ENCODE measurements at places on chromosomes 1 and 21. TPM values are rescaled to one million over a fixed set of nuclear protein-coding genes. Genes with fewer than 3 reads are reported as not detected.
A peak's percentile ranks its signal among the peaks of the same experiment; 100 is the strongest.

Gene STUM
- total RNA-seq = under 0.01 TPM

Gene FLG
- not detected for total RNA-seq

Gene FCGR1A
- not detected for total RNA-seq

Gene OR2G3
- not detected for total RNA-seq

Gene TMEM53
- 6.3 TPM for total RNA-seq

Gene MCOLN2
- 2.5 TPM for total RNA-seq

GRCh38 chr1:90964444-90965035 lies 57.3 kb downstream of the ZNF644 start:
- DNase-seq = no peak

DNA sequence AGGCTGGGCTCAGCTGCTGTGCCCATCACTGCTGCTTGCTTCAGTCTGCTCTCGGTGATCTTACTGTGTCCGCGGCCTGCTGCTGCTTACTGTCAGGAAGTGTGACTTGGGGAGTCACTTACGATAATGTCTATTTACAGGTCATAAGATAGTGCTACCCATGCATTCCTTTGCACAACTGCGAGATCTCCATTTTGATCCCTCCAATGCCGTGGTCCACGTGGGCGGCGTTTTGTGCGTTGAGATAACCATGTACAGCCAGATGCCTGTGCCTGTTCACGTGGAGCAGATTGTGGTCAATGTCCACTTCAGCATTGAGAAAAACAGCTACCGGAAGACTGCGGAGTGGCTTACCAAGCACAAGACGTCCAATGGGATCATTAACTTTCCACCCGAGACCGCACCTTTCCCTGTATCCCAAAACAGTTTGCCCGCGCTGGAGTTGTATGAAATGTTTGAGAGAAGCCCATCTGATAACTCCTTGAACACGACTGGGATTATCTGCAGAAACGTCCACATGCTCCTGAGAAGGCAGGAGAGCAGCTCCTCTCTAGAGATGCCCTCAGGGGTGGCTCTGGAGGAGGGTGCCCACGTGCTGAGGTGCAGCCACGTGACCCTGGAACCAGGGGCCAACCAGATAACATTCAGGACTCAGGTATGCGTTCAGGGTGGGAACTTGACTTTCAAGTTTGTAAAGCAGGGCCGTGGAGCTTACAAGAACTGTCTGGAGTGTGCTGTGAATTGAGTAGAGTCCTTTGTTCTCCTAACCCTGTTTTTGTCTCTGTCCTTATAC lies 24.4 kb upstream of the PWP2 start:
- no peak for DNase-seq

GRCh38 chr1:78570539-78570938 lies 49.7 kb upstream of the IFI44L start:
- no peak for DNase-seq

DNA sequence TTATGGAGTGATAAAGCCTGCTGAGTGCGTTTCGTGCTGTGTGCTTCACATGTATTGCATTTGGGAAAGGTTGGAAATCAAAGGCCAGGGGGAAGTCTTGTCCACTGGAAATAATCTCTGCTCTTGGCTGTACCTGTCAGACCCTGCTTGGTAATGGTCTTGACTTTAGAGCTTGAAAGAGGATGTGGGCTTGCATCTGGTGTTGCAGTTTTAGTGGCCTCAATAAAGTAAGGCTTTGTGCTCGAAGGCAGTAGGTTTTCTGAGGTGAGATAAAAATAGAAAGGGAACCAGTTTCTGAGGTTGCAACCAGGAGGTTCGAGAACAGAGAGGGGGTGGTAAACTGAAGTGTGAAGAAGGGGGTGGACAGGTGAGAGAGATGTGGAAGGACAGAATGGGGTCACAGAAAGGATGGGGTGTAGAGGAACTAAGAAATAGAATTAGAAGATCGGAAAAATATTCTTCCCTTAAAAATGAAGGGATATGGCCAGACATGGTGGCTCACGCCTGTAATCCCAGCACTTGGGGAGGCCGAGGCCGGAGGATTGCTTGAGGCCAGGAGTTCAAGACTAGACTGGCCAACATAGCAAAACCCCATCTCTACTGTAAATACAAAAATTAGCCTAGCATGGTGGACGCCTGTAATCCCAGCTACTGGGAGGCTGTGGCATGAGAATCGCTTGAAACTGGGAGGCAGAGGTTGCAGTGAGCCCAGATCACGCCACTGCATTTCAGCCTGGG lies 1.5 kb downstream of the S100PBP start:
- no peak for DNase-seq

DNA sequence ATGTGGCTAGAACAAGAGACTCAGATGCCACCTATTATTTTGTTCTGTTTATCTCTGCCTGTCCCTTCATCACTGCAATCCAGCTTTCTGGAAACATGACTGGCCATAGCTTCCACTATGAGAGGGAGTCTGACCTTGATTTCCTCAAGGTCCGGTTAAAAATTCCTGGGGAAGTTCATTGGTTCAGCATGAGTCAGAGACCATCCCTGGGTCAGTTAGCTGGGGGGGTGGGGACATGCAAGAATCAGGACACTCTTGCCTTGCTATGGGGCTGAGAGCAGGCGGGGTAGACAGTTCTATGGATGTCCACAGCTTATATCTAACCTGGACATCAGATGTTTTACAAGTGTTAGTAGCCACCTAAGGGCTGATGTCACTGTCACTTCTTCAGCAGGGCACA lies 81.1 kb downstream of the TENT5C start:
- peak; percentile 45 for DNase-seq

- no peak for DNase-seq
Observed at GRCh38 chr21:17352996-17353655, 159.7 kb upstream of the CXADR start.

GRCh38 chr1:67711158-67711854 lies 26.3 kb downstream of the GADD45A start:
- no peak for DNase-seq

- DNase-seq = no peak
Observed at GRCh38 chr21:29501451-29501850, 202.7 kb downstream of the BACH1 start.

DNA sequence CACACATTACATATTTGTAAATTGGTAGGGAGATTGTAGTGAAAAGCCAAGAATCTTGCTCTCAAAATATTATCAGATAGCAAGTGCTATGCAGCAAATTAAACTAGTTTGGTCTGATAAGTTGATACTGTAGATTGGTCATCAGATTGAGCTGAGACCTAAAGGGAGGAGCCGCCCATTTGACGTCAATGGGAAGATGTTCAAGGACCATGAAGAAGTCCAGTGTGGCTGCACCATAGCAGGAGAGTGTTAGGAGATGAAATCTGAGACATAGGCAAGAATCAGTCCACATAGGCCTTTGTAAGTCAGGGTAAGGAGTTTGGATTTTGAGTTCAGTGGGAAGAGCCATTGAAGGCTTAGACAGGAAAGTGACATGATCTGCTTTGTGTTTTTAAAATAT lies 16.3 kb downstream of the ZMPSTE24 start:
- DNase-seq = no peak

- no peak for DNase-seq
Observed at GRCh38 chr1:212158912-212159796, 123.6 kb downstream of the DTL start.

- DNase-seq = no peak
Observed at GRCh38 chr21:34336245-34336644, 27.6 kb upstream of the KCNE2 start.

GRCh38 chr1:119549719-119550132 lies 42.7 kb downstream of the HSD3B1 start:
- peak; percentile 9 for DNase-seq

GRCh38 chr1:52139817-52140540 lies 1.9 kb upstream of the ZFYVE9 start:
- DNase-seq = peak; percentile 65

- DNase-seq = no peak
Observed at GRCh38 chr1:27832762-27833161, 2.2 kb downstream of the PPP1R8 start.

GRCh38 chr1:209545423-209545822 lies 38.1 kb upstream of the CAMK1G start:
- no peak for DNase-seq

- DNase-seq = no peak
Observed at GRCh38 chr1:23695667-23696066, 4.1 kb downstream of the RPL11 start.

- no peak for DNase-seq
Observed at GRCh38 chr1:5903680-5904079, 88.5 kb downstream of the NPHP4 start.

DNA sequence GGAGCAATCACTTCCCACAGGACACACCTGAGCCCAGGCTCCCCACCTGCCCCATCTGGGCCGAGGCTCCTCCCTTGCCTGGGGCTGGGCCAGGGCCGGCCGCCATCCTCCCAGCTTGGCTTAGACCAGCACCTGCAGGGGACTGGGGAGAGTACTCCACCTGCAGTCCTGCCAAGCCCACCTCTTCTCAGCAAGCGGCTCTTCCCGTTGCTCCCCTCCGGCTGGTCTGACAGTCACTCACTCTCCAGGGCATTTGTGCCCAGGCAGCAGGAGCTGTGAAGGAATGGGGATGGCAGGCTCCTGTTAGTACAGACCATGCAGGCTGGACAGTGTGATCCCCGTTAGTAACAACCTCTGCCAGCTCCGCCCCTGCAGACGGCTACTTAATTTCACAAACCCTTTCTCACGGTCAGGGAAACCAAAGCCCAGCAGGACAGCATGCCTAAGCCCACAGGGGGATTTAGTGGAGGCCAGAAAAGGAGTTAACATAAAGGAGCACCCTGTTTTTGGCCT lies at the start of gene FYB2:
Gene FYB2 (minus strand): TSS at position 18 of the 513 bp plus-strand sequence. CDS start 114 bp downstream, outside the sequence.
- DNase-seq = no peak

DNA sequence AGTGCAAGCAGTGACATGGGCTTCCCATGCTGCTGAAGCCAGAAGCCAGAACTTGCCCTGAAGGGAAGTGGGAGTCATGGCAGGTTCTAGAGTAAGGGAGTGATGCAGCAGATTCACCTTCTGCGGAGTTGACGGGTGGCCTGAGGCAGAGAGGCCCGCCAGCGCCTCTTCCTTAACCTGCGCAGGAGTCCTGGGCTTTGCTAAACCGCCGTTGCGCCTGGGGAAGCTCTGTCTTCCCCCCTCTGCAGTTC lies 67.3 kb downstream of the OBSCN start:
- DNase-seq = no peak

- DNase-seq = no peak
Observed at GRCh38 chr21:43602266-43603232, 56.7 kb downstream of the HSF2BP start.

- no peak for DNase-seq
Observed at GRCh38 chr1:33500547-33500946, 28.1 kb downstream of the ZSCAN20 start.

DNA sequence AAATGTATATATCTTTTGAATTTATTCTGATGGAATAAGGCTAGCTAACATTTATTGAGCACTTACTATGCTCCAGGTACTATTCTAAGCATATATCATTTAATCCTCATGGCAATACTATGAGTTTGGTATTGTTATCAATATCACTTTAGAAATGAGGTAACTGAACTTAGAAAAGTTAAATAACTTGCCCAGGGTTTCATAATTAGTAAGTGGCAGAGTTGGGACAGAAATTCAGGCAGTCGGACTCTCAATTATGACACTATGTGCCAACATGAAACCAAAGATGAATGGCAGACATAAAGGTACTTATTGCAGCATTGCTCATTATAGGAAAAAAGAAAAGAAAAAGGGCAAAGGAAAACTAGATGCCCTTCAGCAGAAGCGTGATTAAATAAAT lies 48.2 kb downstream of the RAB3GAP2 start:
- no peak for DNase-seq

GRCh38 chr1:99975529-99975928 lies 5.7 kb downstream of the SLC35A3 start:
- no peak for DNase-seq

GRCh38 chr1:2477791-2478499 lies 1.9 kb downstream of the PLCH2 start:
- no peak for DNase-seq

GRCh38 chr1:210074904-210075303 lies 136.9 kb downstream of the SYT14 start:
- DNase-seq = no peak

DNA sequence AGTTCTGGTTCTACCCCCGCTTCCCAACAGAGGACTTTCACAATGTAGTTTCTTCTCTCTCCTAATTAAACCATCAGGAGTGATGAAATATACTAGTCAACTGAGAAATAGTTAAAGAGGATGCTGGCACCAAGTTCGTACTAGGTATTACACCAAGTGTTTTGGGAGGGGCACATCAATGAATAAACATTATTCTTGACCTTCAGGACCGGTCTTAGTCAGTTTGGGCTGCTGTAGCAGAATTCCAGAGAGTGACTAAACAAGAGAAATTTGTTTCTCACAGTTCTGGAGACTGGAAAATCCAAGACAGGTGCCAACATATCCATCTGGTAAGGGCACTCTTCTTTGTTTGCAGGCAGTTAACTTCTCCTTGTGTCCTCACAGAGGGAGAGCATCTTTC lies 103.8 kb downstream of the SPATA17 start:
- no peak for DNase-seq

DNA sequence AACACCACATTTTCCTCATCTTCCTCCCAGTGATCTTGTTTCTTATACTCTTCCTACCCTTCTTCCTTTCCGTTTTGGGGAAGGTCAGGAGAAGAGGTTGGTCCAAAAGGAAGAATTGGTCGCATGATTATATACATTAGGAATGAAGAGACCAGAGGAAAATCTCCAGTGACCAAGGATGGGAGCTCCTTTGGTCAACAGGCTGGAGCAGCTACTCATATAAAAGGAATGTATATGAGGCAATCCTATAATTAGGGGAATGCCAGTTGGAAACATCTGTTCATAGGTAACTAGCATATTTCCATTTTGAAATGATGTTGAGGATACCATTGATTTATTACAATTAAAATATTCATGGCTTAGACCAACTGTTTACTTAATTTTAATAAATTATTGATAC lies 114.5 kb downstream of the LRRC40 start:
- peak; percentile 7 for DNase-seq

DNA sequence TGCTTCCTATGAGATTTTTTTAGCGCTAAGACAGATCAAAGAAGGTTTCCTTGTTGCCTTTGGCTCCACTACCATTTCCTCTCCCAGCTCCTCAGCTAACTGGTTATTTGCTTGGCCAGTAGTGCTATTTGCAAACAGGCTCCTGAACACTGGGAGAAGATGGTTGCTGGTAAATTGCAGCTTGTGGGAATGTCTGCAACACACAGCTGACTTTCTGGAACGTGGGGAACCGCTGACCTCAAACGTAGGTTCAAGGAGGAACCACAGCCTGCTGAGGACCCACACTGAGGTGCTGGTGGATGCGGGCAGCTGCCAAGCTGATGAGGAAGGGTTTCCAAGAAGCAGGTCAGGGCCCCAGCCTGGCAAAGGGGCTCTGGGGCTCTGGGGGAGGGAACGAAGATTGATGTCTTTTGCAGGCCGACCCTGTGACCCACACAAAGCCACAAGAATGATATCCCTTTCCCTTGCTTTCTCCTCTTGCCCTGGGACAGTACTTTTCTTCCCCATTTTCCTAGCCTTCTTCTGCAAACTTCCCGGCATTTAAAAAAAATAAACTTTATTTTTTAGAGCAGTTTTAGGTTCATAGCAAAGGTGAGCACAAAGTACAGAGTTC lies 24.8 kb downstream of the GNG4 start:
- DNase-seq = peak; percentile 59

- no peak for DNase-seq
Observed at GRCh38 chr1:153659656-153660055, 1.2 kb downstream of the SNAPIN start.

- DNase-seq = no peak
Observed at GRCh38 chr1:175307160-175307559, 114.6 kb upstream of the KIAA0040 start.
